ENCODE measurements at places on chromosomes 7 and 10.

GRCh38 chr10:29921071-29921446, 138.3 kb downstream of the JCAD start:
- no peak for DNase-seq

DNA sequence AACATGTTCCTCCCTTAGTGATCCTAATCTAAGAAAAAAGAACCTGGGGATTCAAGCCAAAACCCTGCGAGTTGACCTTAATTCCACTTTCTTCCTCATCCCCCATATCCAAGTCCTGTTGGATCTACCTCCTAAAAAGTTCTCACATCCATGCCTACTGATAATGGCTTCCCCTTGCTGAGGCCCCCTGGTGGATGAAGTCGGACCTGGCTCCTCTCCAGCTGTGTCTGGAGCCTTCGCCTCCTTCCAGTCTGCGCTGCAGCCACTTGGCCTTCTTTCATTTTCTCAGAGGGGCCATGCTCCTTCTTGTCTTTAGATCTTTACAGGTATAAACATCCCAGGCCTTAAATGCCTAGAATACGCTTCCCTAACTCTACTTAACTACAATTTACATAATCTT, 8.1 kb downstream of the PDE1C start:
- DNase-seq = peak; percentile 26

- no peak for DNase-seq
Observed at GRCh38 chr7:30249316-30249715, 35.1 kb upstream of the ZNRF2 start.

GRCh38 chr7:35781767-35782515, 18.9 kb upstream of the SEPTIN7 start:
- DNase-seq = no peak

DNA sequence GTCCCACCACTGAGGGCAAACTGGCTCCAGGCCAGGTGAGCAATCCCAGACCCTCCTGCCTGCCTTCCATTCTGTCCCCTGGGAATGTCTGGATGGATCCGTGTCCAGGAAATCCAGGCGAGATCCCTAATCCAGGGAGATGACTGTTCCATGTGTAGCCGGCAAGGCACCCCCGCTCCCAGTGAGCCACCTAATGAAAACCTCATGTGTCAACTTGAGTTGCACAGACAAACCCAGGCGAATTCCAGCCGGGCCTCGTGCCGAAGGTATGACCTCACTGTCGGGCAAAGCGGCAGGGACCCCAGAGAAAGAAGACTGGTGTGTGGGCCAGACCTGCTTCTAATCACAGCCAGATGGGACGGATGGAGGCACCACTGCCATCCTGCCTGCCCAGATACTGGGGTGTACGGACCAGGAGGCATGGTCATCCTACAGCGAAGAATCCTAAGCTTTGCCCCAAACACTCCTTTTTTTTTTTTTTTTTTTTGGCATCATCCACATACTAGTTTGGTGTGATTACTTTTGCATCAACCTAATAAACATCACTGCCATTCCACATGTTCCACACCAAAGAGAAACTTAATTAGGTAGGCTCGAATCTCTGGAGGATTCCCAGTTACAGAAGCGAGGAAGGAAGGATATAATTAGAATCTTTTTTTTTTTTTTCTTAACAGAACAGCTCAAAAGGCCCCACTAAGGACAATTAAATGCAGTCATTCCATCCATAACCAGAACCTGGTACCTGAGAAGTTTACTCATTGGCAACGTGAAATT, 313.1 kb downstream of the CALN1 start:
- DNase-seq = no peak

- no peak for DNase-seq
Observed at GRCh38 chr7:29139191-29139590, 7.1 kb downstream of the CPVL start.

DNA sequence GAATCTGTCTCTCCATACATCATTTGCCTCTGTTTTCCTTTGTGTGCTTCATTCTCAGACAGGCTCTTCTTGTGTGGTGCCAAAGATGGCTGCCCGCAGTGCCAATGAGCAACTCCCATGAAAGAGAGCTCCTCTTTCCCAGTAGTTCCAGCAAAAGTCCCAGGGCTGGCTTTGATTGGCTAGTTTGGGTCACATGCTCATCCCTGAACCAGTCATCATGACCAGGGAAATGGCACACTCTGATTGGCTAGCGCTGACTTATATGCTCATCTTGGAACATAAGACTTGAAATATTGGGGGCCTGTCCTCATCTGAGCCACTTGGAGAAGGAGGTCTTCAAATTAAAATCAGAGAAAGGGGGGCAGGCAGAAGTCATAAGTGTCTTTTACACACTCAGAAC, 112.7 kb downstream of the CDH23 start:
- DNase-seq = no peak

DNA sequence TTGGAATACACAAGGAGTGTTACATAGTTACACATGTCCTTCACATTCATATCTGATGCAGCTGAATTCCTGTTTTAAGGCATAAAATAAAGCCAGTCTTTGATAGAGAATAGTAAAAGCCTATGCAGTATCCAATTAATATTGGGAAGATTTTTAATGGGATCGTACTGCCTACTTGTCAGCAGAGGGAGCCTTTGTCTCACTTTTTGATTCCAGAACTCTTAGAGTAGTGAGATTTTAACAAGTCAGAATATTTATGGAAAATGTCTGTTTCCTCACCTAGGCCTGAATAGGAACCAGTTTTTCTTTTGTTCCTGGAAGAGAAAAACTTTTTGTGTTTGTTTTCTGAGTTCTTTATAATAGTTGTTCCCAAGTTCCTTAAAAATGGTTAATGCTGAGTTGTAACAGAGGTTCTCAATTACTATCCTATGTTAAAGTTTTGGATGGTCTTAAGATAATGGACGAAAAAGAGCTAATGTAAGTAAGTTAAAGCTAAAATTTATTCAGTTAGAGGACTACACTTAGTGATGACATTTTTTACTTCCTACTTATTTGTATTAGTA, 114.0 kb downstream of the BBS9 start:
- DNase-seq = no peak

- no peak for DNase-seq
Observed at GRCh38 chr7:39923091-39923490, 27.0 kb upstream of the CDK13 start.

DNA sequence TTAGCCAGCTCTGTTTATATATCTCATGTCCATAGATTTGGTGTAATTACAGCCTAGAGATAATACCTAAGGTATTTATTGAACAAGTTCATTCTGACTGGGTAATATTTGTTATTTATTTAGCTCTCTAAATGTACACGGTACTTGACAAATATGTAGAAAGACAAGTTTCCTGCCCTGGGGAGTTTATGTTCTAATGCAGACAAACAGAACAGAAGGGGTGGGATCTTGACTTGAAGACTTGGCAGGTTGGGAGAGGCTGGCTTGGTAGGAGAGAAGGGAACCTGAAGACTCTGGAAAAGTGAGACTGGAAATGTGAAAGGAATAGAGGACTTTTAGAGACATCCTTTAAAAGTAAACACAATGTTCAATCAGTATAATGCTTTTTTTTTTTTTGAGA, 97.7 kb upstream of the CDK6 start:
- DNase-seq = no peak

- DNase-seq = peak; percentile 55
Observed at GRCh38 chr10:103745341-103746247, 109.8 kb downstream of the SH3PXD2A start.

DNA sequence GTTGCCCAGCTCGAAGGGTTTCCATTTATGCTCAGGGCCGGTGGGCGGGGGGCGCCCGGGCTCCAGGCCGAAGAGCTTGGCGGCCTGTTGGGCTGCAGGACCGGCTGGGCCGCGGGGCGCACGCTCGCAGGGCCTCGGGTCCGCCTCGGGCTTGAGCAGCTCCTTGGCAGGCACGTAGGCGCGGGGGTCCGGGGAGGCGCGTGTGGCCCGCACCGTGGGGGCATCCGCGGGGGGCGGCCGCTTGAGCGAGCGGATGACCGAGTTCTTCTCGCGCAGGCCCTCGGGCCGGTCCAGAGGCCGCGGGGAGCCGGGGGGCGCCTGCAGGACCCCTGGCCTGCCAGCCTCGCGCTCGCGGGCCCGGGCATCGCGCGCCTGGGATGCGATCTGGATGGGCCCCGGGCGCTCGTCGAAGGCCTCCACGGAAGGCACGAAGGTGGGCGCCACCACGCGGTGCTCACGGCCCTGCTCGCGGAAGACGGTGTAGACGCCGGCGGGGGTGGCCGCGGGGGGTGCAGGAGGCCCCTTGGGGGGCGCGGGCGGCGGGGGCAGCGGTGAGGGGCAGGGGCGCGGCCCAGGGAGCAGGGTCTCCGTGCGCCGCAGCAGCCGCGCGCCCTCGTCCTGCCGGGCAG, 35.2 kb downstream of the TNRC18 start:
- no peak for DNase-seq

DNA sequence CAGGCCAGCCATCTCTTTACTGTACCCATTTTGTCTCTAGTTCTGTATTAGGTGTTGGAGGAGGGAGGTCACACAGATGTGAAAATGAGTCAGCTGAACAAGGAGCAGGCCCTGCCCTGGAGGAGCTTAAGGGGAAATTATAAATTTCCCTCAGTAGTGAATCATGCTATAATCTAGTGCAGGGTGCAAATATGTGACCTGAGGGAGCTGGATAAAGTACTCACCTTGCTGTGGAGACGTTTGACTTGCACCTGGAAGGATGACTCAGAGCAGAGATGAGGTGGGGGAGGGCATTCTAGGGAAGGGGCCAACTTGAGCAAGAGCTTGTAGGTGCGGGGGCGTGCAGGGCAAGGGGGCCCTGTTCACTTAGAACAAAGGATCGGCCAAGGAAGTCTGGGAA, 610.6 kb downstream of the SDK1 start:
- DNase-seq = no peak

DNA sequence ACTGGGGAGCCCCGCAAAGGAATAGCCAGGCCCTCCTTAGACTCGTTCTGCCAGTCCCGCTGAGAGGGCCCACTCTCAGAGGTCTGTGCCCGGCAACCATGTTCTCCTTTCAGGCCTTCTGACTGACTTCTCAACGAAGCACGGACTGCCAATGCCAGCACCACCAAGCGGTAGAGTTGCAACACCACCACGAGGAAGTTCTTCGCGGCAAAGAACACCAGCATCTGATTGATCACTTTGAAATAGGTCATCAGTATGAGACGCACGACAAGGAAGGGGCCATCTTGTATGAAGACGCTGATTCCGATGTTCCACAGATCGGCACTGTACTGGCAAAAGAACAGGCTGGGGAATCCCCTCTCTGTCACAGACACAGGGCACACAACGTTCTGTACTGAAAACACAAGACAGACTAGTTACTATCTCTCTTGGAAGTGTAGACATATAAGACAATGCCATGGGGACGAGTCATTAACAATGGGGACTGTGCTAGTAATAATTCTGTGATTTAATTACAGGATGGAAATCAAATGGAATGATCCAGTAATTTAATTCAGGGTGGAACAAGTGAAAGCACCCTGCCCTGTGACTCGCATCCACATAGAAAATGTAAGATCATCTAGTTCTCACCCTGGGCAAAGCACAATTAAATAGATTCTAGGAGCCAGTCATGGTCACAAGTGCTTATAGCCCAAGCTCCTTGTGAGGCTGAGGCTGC, 42.7 kb downstream of the TMEM26 start:
- no peak for DNase-seq

- DNase-seq = no peak
Observed at GRCh38 chr10:69004821-69005220, 16.2 kb downstream of the KIFBP start.

- DNase-seq = no peak
Observed at GRCh38 chr7:142231716-142232115, 26.1 kb downstream of the PRSS58 start.

- DNase-seq = no peak
Observed at GRCh38 chr7:113256883-113257531, 138.7 kb upstream of the SMIM30 start.

GRCh38 chr7:139798221-139798620, 20.4 kb upstream of the HIPK2 start:
- DNase-seq = no peak

DNA sequence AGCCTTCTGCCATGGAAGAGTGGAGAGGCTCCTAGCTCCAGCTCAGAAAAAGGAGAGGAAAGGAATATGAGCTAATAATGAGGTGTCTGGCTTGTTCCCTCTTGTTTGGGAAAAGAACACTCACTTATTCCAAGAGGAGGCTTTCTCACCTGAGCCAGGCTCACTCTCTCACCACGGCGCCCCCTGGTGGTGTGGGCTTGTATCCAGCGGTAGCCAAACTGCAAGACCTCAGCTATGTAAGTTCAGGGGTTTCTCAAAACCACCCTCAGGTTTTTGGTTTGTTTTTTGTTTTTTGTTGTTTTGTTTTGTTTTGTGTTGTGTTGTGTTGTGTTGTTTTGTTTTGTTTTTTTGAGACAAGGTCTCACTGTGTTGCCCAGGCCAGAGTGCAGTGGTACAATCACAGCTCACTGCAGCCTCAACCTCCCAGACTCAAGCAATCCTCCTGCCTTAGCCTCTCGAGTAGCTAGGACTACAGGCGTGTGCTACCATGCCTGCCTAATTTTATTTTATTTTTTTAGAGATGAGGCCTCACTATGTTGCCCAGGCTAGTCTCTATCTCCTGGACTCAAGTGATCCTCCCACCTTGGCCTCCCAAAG, 124.0 kb downstream of the TMEM130 start:
- peak; percentile 75 for DNase-seq

DNA sequence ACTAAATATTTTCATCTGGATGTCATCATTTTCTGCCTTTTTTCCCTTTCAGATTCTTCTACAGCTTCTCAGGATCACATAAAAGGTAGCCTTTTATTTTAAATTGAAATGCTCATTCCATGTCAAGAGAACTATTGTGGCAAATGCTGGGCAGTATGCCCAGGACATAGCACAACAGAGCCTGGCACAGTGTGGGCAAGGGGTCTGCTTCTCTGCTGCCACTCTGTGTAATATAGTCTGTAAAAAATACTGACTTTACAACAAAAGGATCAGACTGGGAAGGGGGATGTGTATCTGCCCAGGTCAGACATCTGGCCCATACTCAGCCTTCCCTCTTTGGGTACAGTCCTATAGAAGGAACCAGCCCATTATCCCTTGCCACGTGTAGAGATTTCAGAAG, 62.7 kb downstream of the CUZD1 start:
- no peak for DNase-seq

GRCh38 chr7:142146124-142146523, 34.6 kb downstream of the MGAM2 start:
- no peak for DNase-seq

GRCh38 chr7:31896925-31897324, 173.3 kb downstream of the PDE1C start:
- no peak for DNase-seq

GRCh38 chr7:139575338-139575680, 51.8 kb downstream of the CLEC2L start:
- DNase-seq = no peak

GRCh38 chr7:132002343-132002968, 446.0 kb upstream of the PODXL start:
- DNase-seq = no peak

GRCh38 chr10:97551271-97551670, 21.3 kb upstream of the ANKRD2 start:
- no peak for DNase-seq

DNA sequence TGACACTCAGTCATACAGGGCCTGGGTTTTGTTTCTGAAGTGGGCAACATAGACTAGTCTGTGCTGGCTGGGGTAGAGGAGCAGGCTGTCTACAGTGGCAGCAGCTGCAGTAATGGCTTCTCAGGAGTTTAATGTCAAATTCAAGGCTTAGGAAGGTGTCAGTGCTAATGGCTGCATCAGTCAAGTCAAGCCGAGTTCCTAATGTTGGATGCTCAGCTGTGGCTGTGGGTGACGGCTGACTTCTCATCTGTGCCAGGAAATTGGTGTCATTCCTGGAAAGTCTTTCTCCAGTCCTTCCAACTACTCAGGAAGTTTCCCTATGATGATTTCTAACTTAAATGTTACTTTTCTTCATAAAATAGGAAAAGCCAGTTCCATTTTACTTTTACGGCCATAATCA, 468.1 kb upstream of the IGFBP3 start:
- DNase-seq = no peak

GRCh38 chr7:33757563-33758165, 147.7 kb upstream of the BMPER start:
- DNase-seq = peak; percentile 46
